IMR-90 (cell line): ENCODE measurements at places on chromosomes 11 and 22. TPM values are rescaled to one million over a fixed set of nuclear protein-coding genes. Genes with fewer than 3 reads are reported as not detected.
A peak's percentile ranks its signal among the peaks of the same experiment; 100 is the strongest.

DNA sequence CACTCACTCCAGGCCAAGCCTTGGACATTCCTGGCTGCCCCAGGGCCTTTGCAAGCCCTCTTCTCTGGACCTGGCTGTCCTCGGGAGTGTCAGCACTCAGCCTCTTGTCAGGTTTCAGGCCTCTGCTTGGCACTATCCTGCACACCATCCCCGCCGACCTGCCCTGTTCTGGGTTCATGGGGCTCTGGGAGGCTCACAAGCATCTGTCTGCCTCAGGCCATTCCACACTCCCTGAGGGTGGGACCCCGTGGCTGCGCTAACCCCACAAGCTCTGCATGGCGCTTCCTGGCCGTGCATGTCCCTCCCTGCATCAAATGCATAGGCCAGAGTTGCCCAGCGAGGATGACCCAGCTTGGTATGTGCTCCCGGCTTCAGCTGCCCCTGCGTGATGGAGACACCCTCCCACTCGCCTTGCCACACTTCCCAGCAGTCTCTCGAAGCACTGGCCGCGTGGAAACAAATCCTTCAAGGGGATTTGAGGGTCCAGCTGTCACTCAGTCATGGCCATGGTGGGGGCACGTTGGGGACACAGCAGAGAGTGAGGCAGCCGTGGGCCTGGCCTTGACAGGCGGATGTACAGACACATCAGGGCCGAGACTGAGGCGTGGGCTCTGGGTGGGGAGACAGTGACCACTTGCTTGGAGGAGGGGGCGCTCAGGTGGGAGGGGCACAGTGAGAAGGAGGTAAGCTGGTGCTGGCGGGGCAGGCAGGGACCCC, 87.3 kb downstream of the KCNQ1 start:
- DNase-seq: no peak
- peaks cover 14% of the 10 kb centered on the region for H3K4me1 ChIP-seq
- no peaks in the 10 kb centered on the region for H3K36me3 ChIP-seq
- H3K4me3 ChIP-seq: no peak overlapping the region

DNA sequence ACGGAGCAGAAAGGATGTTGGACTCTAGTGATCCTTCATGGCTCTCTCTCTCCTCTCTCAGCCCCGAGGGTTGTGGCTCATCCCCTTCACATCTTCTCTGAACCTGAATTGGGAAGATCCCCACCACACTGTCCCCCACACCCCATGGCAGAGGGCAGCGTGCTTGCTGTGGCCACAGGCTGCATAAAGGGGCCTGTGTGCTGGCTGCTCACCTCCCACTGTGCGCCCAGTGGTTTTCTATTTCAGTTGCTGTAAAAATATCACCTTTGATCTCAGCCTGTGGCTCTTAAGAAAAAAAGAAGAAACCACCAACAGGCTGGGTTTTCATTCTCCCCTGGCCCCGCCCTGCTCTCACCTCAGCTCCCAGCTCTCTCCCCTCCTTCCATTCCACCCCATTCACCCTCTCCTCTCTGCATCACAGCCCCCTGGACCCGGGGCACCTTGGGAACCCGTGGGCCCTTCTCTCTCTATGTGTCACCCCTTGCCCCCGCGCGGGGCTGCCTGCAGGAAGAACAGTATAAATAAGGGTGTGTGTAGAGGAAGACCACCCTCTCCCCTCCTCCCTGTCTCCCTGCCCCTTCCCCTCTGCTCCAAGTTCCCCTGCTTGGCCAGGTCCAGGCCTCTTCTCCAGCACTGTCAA, 25.8 kb upstream of the WNT11 start:
- no peak overlapping the region for H3K27ac ChIP-seq
- H3K27me3 ChIP-seq: peaks cover 28% of the 10 kb centered on the region
- no peak for DNase-seq
- H3K4me3 ChIP-seq: no peak overlapping the region
- H3K36me3 ChIP-seq: no peaks in the 10 kb centered on the region

The CASP5 gene
- polyA plus RNA-seq: not detected in 2 replicates

- no peaks in the 10 kb centered on the region for H3K27me3 ChIP-seq
- DNase-seq: peak; percentile 22
- H3K4me1 ChIP-seq: peaks cover 3% of the 10 kb centered on the region
- no peak overlapping the region for H3K27ac ChIP-seq
- H3K36me3 ChIP-seq: no peaks in the 10 kb centered on the region
Measured at GRCh38 chr22:44032126-44032730, 8.1 kb downstream of the PARVB start.

GRCh38 chr11:10674911-10675440, 18.6 kb downstream of the IRAG1 start:
- no peaks in the 10 kb centered on the region for H3K27me3 ChIP-seq
- H3K4me3 ChIP-seq: no peak overlapping the region
- peaks cover 21% of the 10 kb centered on the region for H3K4me1 ChIP-seq
- H3K27ac ChIP-seq: peak overlapping the region; percentile 83; the same call in 1 of the 2 replicates

DNA sequence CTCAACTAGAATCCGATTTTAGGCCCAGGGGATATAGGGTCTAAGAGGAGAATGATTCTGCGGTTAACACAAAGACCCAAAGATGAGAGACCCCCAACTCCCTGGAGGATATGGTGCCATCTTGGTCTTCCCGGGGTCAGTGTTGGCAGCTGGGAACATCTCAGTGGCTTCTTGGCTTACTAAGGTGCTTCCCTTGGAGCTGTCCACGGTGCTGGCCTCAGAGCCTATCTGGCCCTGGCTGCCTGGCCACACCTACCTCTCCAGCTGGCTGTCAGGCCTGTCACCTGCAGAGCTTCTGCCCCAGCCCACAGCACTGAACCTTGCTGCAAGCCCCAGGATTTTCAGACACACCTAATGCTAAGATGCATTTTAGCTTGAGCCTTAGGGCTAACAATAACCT, 70.7 kb upstream of the THY1 start:
- no peak overlapping the region for H3K27ac ChIP-seq
- peaks cover 69% of the 10 kb centered on the region for H3K27me3 ChIP-seq
- no peak overlapping the region for H3K4me3 ChIP-seq

The RFPL2 gene
- not detected in 2 replicates for polyA plus RNA-seq

The GLYAT gene
- not detected in 2 replicates for polyA plus RNA-seq

The WNT11 gene
- 0.10 TPM in 1 of 2 replicates, not detected in the other for polyA plus RNA-seq

- H3K4me3 ChIP-seq: no peak overlapping the region
- H3K36me3 ChIP-seq: no peaks in the 10 kb centered on the region
- H3K27ac ChIP-seq: no peak overlapping the region
- no peaks in the 10 kb centered on the region for H3K4me1 ChIP-seq
- peak; percentile 71 for DNase-seq
- H3K27me3 ChIP-seq: peaks cover 2% of the 10 kb centered on the region; the same call in 1 of the 2 replicates
Measured at GRCh38 chr11:18802381-18803257, 11.0 kb upstream of the PTPN5 start.

DNA sequence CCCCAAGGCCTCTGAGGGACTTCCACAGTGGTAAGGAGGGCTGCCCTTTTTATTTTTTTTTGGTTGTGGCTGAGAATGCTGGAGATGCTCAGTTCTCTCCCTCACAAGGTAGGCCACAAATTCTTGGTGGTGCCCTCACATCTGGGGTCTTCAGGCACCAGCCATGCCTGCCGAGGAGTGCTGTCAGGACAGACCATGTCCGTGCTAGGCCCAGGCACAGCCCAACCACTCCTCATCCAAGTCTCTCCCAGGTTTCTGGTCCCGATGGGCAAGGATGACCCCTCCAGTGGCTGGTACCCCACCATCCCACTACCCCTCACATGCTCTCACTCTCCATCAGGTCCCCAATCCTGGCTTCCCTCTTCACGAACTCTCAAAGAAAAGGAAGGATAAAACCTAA, 4.2 kb downstream of the THY1 start:
- H3K27ac ChIP-seq: peak overlapping the region; percentile 17; the same call in 1 of the 2 replicates
- DNase-seq: no peak
- H3K27me3 ChIP-seq: no peaks in the 10 kb centered on the region
- peaks cover 26% of the 10 kb centered on the region for H3K36me3 ChIP-seq
- peaks cover 26% of the 10 kb centered on the region for H3K4me1 ChIP-seq

- peak overlapping the region; percentile 67 for H3K4me3 ChIP-seq
- no peaks in the 10 kb centered on the region for H3K36me3 ChIP-seq
- peak overlapping the region; percentile 76 for H3K27ac ChIP-seq
- peaks cover 13% of the 10 kb centered on the region for H3K4me1 ChIP-seq
Measured at GRCh38 chr11:35618497-35619115, 346 bp downstream of the FJX1 start.

DNA sequence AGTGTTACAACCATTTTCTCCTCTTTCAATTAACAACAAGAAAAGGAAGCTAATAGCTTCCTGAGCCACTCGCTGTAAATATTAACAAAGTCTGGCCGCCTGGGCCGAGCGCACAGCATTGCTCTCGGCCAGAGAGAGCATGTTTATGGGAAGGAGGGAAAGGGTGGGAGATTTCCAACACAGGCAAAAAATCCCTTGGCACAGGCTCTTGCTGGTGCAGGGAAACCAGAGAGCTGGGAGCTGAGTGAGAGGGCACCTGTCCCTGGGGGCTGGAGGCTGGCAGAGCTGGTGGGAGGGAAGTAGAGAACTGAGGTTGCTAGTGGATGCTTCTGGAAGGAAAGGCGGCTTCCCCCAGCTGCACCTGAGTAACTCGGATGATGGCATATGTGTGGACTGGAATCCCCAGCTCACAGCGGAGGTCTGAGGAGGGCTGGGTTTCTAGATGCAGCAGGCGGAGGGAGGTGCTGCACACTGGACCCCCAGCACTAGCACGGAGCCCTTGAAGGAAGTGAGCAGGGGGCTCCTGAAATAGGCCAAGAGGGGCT, 59.6 kb downstream of the FLRT1 start:
- H3K27me3 ChIP-seq: peaks cover 9% of the 10 kb centered on the region
- H3K4me3 ChIP-seq: no peak overlapping the region
- no peak overlapping the region for H3K27ac ChIP-seq
- no peaks in the 10 kb centered on the region for H3K36me3 ChIP-seq
- peak; percentile 6 for DNase-seq
- peaks cover 33% of the 10 kb centered on the region for H3K4me1 ChIP-seq

GRCh38 chr11:24592360-24592759, 95.5 kb downstream of the LUZP2 start:
- no peaks in the 10 kb centered on the region for H3K36me3 ChIP-seq
- no peak overlapping the region for H3K4me3 ChIP-seq
- peak; percentile 75 for DNase-seq
- peaks cover 6% of the 10 kb centered on the region for H3K4me1 ChIP-seq
- H3K27ac ChIP-seq: no peak overlapping the region
